ENCODE measurements at places on chromosomes 2 and 18.

DNA sequence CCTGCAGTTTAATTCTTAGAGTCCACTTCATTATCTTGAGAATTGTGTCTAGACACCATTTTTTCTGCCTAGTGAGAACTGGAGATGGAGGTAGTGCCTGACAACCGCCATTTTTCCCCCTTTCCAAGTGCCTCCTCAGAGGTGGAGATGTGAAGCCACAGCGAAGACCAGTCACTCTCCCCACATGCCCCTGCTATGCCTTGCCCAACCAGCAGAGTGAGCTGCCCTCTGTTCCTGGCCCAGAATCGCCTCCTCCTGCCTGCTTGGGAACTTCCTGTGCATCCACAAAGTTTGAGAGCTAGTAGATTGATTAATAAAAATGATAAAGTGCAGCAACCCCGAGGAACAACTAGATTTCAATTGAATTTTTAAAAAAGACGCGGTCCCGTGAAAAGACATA is 123.3 kb downstream of the CLIP4 start:
- no peak for DNase-seq

DNA sequence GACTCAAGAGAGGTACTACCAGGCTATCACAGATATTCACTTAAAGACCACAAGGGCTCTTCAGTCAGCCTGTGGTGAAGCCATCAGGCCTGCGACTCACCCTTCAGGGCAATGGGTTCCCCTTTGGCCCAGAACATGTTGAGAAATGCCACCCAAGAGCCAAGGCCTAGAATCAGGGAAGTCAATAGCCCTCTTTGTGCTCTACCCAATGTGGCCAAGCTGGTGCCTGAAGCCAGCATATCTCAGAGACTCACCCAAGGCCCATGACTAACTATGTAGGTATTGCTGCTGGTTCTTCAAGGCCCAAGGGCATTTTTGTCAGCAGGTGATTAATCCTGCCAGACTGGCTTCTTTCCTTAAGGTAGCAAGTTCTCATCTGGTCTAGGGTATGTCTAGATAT is 338.9 kb upstream of the SETBP1 start:
- DNase-seq = no peak

DNA sequence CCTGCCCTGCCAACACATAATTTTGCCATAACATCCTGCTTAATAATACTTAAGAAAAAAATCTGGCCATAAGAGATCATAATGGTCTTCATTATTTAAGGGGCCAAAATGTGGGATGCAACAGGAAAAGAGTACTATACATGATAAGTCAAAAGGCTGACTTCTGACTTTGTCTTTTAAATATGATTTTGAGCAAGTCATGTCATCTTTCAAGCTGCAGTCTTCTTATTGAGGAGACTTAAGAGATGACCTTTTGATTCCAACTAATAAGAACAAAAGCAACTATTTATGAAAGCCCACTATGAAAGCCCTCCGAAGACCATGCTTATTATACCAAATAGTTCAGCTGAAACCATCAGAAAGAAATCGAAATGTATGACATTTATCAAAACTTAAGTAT is 41.6 kb downstream of the PUM2 start:
- DNase-seq = no peak

DNA sequence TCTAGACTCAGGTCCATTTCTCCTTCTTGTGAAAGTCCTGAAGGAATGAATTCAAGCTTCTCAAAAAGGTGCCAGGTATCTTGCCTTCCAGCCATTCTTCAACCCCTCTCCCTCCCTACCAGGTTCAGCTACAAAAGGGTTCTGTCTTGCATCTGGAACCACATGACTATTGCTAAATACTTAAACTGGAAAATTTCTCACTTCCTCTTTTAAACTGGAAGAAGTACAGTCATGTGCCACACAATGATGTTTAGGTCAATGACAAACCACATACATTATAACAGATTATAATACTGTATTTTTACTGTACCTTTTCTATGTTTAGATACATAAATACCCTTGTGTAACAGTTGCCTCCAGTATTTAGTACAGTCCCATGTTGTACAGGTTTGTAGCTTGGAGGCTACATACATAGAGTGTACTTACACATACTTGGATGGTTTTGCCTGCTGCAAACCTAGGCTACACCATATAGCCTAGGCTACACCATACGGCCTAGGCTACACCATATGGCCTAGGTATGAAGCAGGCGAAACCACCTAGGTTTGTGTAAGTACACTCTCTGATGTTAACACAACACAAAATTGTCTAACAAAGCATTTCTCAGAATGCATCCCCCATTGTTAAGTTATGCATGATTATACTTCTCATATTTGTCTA is 142.0 kb upstream of the DNMT3A start:
- no peak for DNase-seq

DNA sequence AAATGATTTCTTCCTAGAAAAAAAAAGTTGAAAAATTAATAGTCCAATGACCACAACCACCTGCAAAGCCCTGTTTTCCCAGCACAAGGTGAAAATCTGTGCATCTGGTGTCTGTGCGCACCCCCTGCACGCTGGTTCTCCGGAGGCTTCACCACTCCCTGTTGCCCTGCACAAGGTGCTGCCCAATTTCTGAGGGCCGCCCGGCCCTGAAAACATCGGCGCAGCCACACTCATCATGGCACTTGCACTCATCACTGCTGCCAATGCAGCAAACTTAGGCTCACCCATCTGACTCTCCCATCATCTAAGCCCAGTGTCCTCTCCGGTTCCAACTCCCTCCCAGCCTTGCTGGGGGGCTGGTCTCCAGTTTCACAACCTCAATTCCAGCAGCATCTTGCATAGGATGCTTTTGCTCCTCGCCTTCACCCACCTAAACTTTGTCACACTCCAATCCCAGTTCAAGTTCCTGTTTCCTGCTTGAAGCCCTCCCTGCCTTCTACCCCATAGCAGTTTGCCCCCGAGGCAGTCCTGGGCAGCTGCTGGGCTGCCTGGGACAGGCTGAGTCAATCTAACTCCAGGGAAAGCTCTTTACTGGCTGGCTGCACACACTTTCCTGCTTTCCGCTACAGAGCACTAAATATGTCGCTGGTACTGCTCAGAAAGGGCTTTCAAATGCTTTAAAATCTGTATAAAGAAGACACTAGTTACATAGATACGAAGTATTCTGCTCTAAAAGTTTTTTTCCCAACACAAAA is 522.5 kb upstream of the ID2 start:
- no peak for DNase-seq

DNA sequence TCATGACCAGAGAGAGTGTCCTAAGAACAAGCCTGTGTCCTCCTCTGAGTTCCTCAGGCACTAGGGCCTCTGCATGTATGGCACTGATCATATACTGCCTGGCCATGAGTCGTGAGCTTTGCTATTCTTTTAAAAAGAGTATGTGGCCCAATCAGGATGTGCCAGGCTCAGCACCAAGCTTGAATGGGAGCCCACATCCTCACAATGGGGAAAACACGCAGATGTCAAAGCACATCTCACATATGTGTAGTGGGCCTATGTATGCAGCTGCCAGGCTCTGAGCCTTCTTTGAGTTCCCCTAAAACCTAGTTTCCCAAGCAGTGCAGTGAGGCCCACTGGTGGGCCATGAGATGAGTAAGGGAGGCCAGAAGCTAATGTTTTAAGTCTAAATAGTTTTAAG is 69.9 kb upstream of the SLC1A4 start:
- no peak for DNase-seq

- DNase-seq = no peak
Observed at GRCh38 chr2:134362152-134362668, 108.3 kb downstream of the MGAT5 start.

GRCh38 chr2:128290356-128290755 is 28.3 kb downstream of the HS6ST1 start:
- DNase-seq = no peak

- no peak for DNase-seq
Observed at GRCh38 chr18:27685091-27685490, 491.8 kb downstream of the CDH2 start.

DNA sequence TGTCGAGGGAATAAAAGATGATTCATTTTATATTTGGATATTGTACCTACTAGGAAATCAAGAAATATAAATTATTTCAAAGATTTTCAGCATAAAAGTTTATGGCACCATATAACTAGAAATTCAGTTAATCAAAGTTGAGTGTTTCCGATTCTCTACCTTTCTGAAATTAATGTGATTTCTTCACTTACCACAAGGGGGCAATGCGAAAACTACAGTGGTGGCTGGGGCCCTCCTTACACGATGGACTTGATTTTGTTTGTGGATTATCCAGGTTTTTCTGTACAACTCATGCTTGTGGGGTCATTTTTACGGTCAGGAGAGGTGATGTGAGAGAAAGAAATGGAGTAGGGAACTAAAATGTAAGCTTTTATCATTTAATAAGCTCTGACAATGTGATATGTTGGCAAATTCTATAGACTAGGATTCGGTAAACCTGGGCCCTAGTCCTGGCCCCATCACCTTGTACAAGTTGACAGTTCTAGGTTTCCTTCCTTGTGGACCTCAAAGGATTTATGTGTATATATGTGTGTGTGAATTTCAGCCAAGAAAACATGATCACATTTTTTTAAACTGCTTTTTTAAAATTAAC is 47.6 kb downstream of the G6PC2 start:
- no peak for DNase-seq

DNA sequence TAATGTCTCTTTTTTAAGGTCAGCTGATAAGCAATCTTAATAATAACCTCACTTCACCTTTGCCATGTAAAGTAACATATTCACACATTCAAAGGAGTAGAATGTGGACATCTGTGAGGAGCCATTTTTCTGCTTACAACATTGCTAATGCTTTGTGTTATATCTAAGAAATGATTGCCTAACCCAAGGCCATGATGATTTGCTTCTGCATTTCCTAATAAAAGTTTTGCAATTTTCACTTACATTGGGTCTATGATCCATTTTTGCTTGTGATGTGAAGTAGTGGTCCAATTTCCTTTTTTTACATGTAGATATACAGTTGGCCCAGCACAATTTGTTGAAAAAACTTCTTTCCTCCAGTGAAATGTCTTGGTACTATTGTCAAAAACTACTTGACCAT is 22.0 kb downstream of the RELCH start:
- no peak for DNase-seq

- no peak for DNase-seq
Observed at GRCh38 chr2:148966438-148966758, 72.1 kb upstream of the LYPD6B start.

- DNase-seq = no peak
Observed at GRCh38 chr18:34097312-34097711, 127.4 kb downstream of the NOL4 start.

GRCh38 chr2:122055521-122055931 is 300.1 kb downstream of the TSN start:
- DNase-seq = no peak
